SJSA1 (cell line): ENCODE measurements at places on chromosomes 4 and X. TPM values are rescaled to one million over a fixed set of nuclear protein-coding genes. Genes with fewer than 3 reads are reported as not detected.

DNA sequence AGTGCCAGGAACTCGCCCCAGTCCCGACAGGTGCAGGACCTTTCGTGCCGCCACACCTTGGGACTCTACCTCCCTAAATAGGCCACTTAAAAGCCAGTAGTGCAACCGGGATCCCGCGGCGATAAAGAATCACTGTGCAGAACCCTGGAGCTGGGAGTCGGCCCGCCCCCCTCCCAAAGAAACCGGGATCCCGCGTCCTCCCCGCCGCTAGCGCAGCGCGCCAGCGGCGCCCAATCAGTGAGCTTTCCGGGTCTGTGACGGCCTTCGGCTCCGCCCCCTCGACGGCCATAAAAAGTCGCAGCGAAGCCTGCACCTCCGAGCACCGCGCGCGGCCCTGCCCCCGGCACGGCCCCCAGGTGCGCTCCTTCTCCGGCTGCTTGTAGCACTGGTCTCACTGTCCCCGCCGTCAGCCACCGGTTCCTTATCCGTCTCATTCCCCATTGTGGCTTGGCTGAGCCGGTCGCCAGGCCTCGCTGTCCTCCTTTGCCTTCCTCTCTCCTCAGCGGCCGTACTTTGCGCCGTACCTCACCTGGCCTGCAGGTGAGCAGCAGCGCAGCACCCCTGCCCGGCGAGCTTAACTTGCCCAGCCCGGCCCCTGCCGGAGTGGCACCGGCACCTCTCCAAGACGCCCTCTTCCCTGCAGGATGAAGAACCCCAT, at the start of gene LRAT:
LRAT (plus strand) TSS at position 318 of the 658 bp plus-strand sequence; CDS start at position 645, 327 bp downstream.
- no peaks in the 10 kb centered on the region for H3K36me3 ChIP-seq
- H3K4me1 ChIP-seq: no peaks in the 10 kb centered on the region
- peak within 1 kb of the TSS; percentile 5; the same call in 1 of the 2 replicates for H3K4me3 ChIP-seq
- DNase-seq: no peak
- peaks cover 20% of the 10 kb centered on the region for H3K27me3 ChIP-seq

DNA sequence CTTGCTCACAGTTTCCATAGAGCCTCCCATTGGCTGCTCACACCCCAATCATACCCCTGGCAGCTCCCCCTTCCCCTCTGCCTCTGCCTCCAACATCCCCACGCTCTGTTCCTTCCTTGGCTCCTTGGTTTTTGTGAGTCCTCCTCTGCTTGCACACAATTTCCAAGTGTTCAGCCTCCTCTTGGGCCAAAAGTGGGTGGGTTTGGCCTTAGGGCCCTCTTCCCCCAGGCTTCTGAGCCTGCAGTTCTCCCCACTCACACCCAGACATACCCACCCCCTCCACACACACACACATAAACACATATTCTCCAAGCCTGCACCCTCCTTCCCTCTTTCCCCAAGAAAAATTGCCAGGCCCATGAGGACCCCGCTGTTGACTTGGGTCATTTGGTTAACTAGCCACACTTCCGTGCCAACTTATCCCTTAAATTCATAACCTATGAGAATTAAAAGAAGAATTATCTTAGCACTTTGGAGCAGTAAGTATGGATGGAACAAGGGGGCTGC, 4.5 kb downstream of the APLN start:
- H3K27ac ChIP-seq: no peak overlapping the region
- no peak overlapping the region for H3K4me3 ChIP-seq
- no peaks in the 10 kb centered on the region for H3K36me3 ChIP-seq
- no peak for DNase-seq

ITM2A gene
- not detected in 2 replicates for total RNA-seq

GRCh38 chr4:108861334-108861733, 98.5 kb upstream of the ETNPPL start:
- DNase-seq: no peak
- H3K4me3 ChIP-seq: no peak overlapping the region
- H3K27me3 ChIP-seq: no peaks in the 10 kb centered on the region
- H3K36me3 ChIP-seq: no peaks in the 10 kb centered on the region
- no peak overlapping the region for H3K27ac ChIP-seq

DNA sequence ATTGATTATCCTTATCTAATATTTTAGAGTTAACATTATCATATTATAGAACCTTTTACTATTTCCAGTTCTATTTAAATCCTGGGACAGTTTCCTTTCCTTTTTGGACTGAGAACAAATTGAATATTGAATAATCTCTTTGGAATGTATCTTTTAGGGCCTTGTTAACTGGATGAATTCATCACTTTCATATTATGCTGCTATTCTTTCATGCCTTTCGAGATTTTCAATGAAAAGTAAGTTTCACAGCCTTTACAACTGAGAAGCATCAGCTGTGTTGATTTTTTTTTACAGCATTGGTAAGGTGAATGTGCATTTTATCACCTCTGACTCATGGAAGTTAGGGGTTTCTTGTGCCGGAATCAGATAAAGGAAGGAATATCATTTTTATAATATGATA, 39.6 kb downstream of the PDLIM5 start:
- H3K4me1 ChIP-seq: peaks cover 46% of the 10 kb centered on the region
- H3K27me3 ChIP-seq: no peaks in the 10 kb centered on the region
- H3K27ac ChIP-seq: peak overlapping the region; percentile 10; the same call in 1 of the 2 replicates
- no peak for DNase-seq
- no peak overlapping the region for H3K4me3 ChIP-seq

SYN1 gene
- total RNA-seq: 0.53 and 1.5 TPM in 2 replicates

- no peaks in the 10 kb centered on the region for H3K27me3 ChIP-seq
- H3K27ac ChIP-seq: no peak overlapping the region
- H3K4me1 ChIP-seq: no peaks in the 10 kb centered on the region
- H3K36me3 ChIP-seq: no peaks in the 10 kb centered on the region
- DNase-seq: no peak
Measured at GRCh38 chr4:97121493-97121892, 1021.8 kb downstream of the STPG2 start.

- H3K27ac ChIP-seq: no peak overlapping the region
- no peaks in the 10 kb centered on the region for H3K36me3 ChIP-seq
- DNase-seq: no peak
- H3K27me3 ChIP-seq: no peaks in the 10 kb centered on the region
- no peak overlapping the region for H3K4me3 ChIP-seq
- H3K4me1 ChIP-seq: no peaks in the 10 kb centered on the region
Measured at GRCh38 chr4:113772319-113772718, 10.8 kb upstream of the CAMK2D start.

DNA sequence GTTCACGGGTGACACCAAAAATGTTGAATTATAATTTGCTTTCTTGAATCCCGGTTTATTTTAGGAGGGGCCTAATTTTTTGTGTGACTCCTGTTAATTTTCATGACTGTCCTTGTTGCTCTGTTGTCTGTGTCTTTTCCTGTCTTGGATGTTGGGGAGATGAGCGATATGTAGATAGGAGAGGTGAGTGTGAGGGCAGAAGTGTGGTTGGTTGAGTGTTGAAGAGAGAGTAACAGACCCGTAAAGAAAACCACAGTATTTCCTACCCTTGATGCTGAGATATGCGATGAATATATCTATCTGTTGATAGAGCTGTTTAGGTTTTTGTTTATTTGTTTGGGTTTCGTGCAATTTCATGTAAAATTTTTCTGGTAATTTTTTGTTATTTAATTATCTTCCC, 70.5 kb downstream of the CPE start:
- no peaks in the 10 kb centered on the region for H3K27me3 ChIP-seq
- H3K4me1 ChIP-seq: no peaks in the 10 kb centered on the region
- no peak overlapping the region for H3K4me3 ChIP-seq
- no peaks in the 10 kb centered on the region for H3K36me3 ChIP-seq

BCORL1 gene
- total RNA-seq: 0.19 and 0.47 TPM in 2 replicates

GRCh38 chr4:140903522-140904475, 147.6 kb upstream of the TBC1D9 start:
- no peaks in the 10 kb centered on the region for H3K27me3 ChIP-seq
- H3K4me3 ChIP-seq: no peak overlapping the region
- H3K36me3 ChIP-seq: no peaks in the 10 kb centered on the region
- H3K4me1 ChIP-seq: no peaks in the 10 kb centered on the region
- no peak overlapping the region for H3K27ac ChIP-seq

GRCh38 chr4:26065833-26066232, 151.8 kb downstream of the SMIM20 start:
- no peak for DNase-seq
- no peaks in the 10 kb centered on the region for H3K27me3 ChIP-seq
- no peaks in the 10 kb centered on the region for H3K36me3 ChIP-seq
- H3K4me3 ChIP-seq: no peak overlapping the region
- H3K27ac ChIP-seq: no peak overlapping the region

- no peak overlapping the region for H3K4me3 ChIP-seq
- no peaks in the 10 kb centered on the region for H3K4me1 ChIP-seq
- H3K27ac ChIP-seq: no peak overlapping the region
Measured at GRCh38 chr4:54779036-54779435, 121.3 kb downstream of the KIT start.

GRCh38 chrX:71659959-71660358, 7.4 kb upstream of the LOC101059915 start:
- no peak overlapping the region for H3K27ac ChIP-seq
- no peak for DNase-seq
- no peaks in the 10 kb centered on the region for H3K4me1 ChIP-seq
- no peaks in the 10 kb centered on the region for H3K36me3 ChIP-seq
- no peaks in the 10 kb centered on the region for H3K27me3 ChIP-seq
- no peak overlapping the region for H3K4me3 ChIP-seq

EVC2 gene
- total RNA-seq: 0.94 and 2.7 TPM in 2 replicates

ARX gene
- total RNA-seq: not detected in 2 replicates

AWAT2 gene
- total RNA-seq: not detected in 2 replicates

PNPLA4 gene
- not detected in 2 replicates for total RNA-seq

DNA sequence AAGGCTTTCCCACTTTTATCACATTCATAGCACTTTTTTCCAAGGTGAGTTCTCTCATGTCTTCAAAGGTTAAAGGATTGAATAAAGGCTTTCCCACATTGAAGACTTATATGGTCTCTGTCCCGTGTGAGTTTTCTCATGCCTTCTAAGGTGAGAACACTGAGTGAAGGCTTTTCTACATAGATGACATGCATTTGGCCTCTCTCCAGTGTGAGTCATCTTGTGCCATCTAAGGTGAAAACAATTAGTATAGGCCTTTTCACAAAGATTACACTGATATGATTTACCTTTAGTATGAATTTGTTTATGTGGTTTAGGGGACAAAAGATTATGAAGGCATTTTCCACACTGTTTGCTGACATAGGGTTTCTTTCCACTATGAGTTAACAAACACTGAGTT, 21.2 kb downstream of the USP17L30 start:
- no peaks in the 10 kb centered on the region for H3K27me3 ChIP-seq
- H3K4me1 ChIP-seq: no peaks in the 10 kb centered on the region
- no peaks in the 10 kb centered on the region for H3K36me3 ChIP-seq
- no peak overlapping the region for H3K4me3 ChIP-seq

DNA sequence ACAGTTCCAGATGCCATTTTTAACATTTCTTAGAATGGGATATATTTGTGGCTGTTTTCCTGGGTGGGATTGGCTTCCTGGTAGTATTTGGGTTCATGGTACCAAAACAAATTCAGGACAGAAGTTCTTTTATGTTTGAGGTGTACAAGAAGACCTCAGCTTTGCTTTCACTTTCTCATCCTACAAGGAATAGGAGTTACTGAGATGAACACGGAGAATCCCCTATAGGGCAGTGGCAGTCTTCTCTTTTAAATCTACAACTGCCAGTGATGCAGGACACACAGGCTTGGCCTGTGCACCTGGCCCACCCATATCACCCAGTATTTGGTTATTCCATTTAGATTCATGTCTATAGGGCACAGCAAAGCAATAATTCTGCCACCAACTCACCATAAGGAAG, 35.2 kb downstream of the SLC10A7 start:
- H3K4me1 ChIP-seq: no peaks in the 10 kb centered on the region
- no peak overlapping the region for H3K27ac ChIP-seq
- no peaks in the 10 kb centered on the region for H3K36me3 ChIP-seq
- no peak overlapping the region for H3K4me3 ChIP-seq

GRCh38 chr4:2341911-2342652, 76.4 kb downstream of the ZFYVE28 start:
- peak; percentile 12 for DNase-seq
- no peak overlapping the region for H3K27ac ChIP-seq
- H3K4me1 ChIP-seq: no peaks in the 10 kb centered on the region

- no peak overlapping the region for H3K4me3 ChIP-seq
- no peaks in the 10 kb centered on the region for H3K27me3 ChIP-seq
- H3K27ac ChIP-seq: no peak overlapping the region
- H3K4me1 ChIP-seq: peaks cover 7% of the 10 kb centered on the region
Measured at GRCh38 chrX:69104756-69105434, 60.4 kb downstream of the PJA1 start.

DNA sequence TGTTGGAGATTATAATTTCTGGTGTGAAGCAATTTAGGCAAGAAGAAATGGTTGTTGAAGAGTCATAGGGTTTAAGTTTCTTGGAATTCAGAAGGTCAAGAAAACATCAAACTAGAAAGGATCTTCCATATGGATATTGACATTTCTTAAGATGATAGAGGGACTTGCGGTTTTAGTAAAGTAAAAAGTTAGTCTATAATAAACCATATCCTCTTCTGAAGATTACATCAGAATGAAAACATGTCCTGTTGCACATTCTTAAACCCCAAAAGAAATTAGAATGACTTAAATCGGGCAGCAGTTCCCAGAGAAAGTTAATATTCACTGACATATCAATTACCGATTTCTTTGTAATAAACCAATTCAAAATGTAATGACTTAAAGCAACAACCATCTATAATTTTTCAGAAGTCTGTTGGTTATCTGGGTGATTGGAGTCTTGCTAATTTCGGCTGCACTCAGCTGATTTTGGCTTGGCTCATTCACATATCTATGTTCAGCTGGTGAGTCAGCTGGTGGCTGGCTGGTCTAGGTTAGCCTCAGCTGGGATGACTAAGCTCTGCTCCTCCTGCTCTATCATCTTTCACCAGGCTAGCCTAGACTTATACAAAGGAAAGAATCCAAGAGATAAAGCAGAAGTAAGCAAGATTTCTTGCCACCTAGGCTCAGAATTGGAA, 24.4 kb upstream of the DYNLT3 start:
- no peak for DNase-seq
- H3K4me1 ChIP-seq: peaks cover 27% of the 10 kb centered on the region
- H3K4me3 ChIP-seq: no peak overlapping the region
- H3K36me3 ChIP-seq: no peaks in the 10 kb centered on the region
- no peaks in the 10 kb centered on the region for H3K27me3 ChIP-seq

DNA sequence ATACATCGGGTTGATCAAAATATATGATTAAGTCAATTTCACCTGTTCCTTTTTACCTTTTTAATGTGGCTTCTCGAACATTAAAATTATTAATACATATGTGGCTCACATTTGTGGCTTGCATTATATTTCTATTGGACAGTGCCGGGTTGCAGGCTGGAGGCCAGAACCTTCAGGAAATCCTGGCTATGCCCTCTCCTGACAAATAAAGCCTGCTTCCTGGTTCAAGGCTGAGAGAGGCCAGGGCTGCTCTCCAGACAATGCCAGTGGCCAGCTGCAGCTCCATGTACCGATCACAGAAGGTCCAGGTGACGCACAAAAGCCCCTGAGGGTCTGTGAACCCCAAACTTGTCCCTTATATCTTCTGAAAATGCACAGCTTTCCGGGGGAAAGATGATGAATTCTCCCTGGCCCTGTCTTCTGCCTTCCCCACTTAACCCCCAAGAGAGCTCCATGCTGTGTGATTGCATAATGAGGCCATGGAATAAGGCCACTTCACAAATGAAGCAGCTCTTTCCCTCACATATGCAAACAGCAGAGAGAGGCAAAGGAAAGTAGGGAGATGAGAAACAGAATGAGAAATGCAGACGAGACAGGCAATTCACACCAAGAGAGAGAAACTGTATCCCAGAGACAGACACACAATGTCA, 241.2 kb downstream of the BCOR start:
- no peak for DNase-seq
- no peak overlapping the region for H3K27ac ChIP-seq
- H3K36me3 ChIP-seq: no peaks in the 10 kb centered on the region
- H3K27me3 ChIP-seq: no peaks in the 10 kb centered on the region

- no peaks in the 10 kb centered on the region for H3K36me3 ChIP-seq
- no peak for DNase-seq
- H3K27ac ChIP-seq: no peak overlapping the region
- H3K27me3 ChIP-seq: no peaks in the 10 kb centered on the region
- H3K4me1 ChIP-seq: no peaks in the 10 kb centered on the region
Measured at GRCh38 chrX:126847143-126847542, 27.6 kb downstream of the PRR32 start.
